ENCODE measurements at places on chromosomes 2 and 18.

DNA sequence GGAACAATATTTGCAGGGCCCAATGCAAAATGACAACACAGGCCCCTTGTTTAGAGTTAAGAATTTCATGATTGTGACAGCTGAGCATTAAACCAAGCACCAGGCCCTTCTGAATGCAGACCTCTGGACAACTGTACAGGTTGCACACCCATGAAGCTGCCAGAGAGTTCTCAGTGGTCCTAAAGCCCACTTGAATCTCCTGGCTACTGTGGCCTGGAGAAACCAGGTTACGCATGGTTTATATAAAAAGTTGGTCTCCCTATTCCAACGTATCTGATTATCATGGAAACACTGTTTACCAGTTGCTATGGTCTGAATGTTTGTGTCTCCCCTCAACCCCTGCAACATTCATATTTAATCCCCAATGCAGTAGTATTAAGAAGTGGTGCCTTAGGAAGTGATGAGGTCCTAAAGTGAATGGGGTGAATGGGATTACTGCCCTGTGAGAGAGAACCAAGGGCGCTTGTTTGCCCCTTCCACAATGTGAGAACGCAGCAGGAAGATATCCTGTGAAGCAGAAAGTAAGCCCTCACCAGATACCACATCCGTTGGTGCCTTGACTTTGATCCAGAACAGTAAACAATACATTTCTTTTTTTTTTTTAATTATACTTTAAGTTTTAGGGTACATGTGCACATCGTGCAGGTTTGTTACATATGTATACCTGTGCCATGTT lies 48.0 kb upstream of the ANXA4 start:
- DNase-seq, result no peak

DNA sequence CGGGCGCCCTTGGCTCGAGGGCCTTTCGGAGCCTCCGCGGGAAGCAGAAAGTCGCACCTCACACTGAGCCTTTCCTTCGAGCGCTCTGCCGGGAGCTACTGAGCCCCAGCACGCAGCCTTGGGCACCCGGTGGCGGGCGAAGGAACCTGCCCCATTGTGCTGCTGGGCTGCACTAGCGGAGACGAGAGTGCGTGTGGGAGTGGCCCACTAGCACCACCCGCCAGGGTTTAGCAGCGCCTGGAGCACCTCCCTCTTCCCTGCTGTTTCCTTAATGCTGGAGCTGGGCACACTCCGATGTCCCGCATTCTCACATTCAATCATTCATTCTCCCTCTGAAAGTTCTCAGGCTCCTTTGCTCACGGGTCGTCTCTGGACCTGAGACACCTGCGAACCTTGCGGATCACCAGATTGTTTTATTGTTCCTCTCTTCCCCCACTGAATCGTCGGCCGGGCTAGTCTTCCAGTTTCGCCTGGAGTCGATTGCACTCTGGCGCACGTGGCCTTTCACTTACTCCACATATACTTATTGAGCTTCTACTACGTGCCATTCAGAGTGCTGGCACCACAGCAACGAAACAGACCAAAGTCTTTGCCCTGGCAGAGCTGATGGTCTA lies 8.5 kb upstream of the PAX3 start:
- DNase-seq, result no peak

GRCh38 chr2:127233710-127234109 lies 13.6 kb upstream of the CYP27C1 start:
- DNase-seq, result no peak

DNA sequence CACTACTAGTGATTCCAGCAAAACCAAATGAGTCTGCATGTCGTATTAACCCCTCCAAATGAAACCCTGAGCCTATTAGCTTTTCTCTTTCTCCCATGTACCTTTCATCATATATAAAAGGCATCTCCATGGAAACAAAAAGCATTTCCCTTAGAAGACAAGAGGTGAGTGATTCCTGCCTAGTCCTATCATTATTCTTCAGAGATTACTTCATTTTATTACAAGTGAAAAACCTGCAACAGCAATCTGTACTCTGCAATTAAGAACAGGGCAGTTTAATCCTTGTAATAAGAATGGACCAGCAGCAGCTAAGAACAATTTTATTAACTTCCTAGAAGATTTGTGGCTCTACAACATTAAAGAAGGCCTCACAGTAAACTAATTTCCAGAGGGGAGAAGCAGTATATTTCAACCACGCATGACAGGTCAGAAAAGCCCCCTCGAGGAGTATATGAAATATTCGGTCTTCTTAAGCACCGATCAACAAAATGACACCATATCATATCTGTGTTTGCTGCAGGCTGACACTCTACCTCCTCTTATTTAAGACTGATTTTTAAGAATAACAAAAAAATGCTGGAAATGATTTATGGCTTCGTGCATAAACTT lies 132.3 kb upstream of the TFPI start:
- no peak for DNase-seq

- DNase-seq, result no peak
Observed at GRCh38 chr2:239312081-239312511, 88.7 kb downstream of the HDAC4 start.

DNA sequence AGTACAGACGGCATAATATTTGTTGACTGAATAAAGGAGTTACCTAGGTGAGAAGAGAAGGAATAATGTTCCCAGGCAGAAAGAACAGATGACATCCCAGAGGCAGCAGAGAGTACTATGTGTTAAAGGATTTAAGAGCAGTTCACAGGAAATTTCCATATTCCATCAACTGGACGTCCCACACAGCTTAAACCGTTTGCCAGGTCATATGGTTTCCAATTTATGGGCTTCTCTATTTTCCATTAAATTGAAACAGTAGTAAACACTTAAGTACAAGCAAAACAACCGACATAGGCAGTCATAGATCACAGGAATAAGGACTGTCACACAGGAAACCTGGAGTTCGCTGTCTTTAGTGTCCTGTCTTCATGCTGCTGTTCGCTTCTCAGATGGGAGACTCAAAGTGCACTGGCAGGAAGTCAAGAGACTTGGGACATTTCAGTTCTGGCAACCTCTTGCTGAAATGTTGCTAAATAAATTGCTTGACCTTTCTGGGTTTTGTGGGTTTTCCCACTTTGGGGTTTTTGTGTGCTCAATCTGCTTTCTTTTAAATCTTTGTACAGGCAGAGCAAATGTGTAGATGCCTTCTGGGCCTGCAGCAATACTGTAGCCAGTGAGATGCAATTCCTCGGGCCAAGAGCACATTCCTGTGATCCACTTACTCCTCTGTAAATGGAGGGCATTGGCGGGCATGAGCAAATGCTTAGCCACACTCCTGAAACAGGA lies 5.8 kb upstream of the PIEZO2 start:
- DNase-seq, result no peak
